CD4-positive, alpha-beta T cell treated with Interleukin-12 subunit alpha and Interleukin-12 subunit beta, for 1 hour (primary cell): ENCODE measurements at places on chromosomes 6 and 20.
A peak's percentile ranks its signal among the peaks of the same experiment; 100 is the strongest.

DNA sequence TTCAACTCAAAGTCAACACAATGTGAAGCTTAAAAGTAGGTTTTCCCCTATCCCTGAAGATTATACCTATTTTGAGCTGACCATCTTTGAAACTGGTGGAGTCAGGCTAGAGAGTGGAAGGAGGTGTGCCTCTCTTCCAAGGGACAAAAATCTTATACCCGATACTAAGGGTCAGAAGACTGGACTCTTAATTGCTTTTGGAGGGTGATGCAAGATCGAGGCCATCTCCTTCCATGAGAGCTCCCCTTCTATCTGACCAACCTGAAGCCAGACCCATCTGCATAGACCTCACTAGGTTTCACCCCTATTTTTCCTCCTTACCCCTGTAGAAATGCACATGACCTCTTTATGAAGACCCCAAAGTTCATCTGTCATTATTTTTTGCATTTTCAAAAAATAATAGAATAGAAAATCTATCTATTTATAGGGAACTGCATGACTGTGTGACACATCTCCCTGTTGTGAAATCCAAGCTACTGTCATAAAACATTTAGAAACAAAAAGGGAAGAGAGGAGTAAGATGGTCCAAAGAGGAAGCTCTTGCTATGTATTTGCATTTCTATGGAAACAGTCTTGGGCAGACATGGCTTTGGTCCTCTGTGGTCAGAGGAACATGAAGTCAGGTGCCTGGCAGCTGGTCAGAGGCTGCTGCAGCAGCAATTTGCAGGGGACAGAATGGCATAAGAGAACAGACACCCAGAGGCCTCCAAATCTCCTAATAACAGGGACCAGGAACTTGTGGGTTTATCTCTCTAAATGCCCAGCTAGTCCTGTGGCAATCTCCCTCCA is 349.2 kb downstream of the MAFB start:
- DNase-seq = peak; percentile 11

DNA sequence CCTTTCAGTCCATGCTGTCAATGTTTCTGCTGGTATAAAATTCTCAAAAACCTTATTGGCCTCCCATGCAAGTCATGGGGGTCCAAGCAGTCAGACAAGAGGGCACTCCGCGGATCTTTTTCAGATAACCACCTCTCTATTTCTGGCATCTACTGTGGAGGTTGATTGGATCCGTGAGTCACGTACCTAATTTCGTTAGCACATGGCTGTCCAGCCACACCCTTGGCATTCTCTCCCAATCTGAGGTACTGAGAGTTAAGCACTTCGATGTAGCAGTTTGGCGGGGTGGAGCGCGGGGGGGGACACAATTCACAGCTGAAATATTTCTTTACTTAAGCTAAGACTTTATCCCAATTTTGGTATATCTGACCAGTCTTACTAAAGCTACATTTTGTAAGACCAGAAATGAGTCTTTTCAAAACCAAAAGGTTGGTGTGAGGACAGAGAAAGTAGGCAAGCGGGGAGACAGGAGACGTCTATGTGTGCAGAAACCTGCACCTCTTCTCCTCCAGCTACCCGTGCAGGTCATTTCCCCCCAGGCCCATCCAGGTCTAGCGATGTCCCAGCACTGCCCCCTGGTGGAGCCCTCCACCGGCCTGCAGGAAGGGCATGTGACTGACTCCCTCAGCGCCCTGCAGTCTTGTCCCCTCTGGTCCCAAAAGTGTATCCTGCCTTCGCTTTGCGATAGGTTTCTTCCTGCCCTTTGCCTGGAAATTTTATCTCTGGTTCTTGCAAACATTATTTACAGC is 113.1 kb downstream of the ADAT2 start:
- peak; percentile 49 for DNase-seq

- DNase-seq = no peak
Observed at GRCh38 chr6:134058622-134059366, 6.4 kb upstream of the SLC2A12 start.

DNA sequence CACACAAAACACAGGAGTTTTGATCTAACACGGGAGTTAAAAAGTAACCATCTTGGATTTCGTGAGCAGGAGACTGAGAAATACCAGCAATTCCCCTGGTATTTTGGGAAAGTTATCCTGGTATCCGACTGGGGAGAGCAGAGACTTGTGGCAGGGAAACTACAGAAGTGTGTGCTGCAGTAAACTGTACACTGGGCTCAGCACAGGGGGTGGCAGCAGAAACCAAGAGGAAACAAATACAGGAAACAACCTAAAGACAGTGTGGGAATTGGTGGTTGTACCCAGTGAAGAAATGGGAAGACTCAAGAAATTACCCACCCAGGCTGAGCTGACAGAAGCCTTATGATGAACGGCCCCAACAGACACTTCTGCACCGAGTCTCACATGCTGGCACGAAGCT is 109.8 kb downstream of the CHD6 start:
- no peak for DNase-seq

- peak; percentile 10 for DNase-seq
Observed at GRCh38 chr6:132300323-132300949, 100.8 kb downstream of the MOXD1 start.

GRCh38 chr6:157551041-157551832 is 170.2 kb downstream of the ZDHHC14 start:
- DNase-seq = no peak

- no peak for DNase-seq
Observed at GRCh38 chr6:142240179-142240578, 61.6 kb upstream of the ADGRG6 start.

- DNase-seq = no peak
Observed at GRCh38 chr6:111439171-111439570, 43.8 kb downstream of the REV3L start.

- no peak for DNase-seq
Observed at GRCh38 chr20:22569353-22569752, 15.0 kb downstream of the FOXA2 start.

GRCh38 chr20:47784599-47785310 is 526 bp downstream of the SULF2 start:
- no peak for DNase-seq

DNA sequence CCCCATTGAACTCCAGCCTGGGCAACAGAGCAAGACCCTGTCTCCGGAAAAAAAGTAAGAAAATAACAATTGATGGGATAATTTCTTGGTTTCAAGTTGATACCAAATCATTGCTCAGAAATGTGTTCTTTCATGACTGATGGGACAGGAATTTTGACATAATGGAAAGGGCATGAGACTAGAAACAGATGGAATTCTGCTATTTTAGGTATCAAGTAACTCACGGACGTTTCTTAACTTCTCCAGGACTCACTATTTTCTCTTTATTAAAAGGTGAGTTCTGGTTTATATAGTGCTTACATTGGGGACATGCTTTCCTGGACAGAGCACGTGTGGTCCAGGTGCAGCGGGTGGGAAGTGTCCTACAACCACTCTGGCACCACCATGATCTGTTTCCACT is 6.0 kb upstream of the DSP start:
- no peak for DNase-seq

DNA sequence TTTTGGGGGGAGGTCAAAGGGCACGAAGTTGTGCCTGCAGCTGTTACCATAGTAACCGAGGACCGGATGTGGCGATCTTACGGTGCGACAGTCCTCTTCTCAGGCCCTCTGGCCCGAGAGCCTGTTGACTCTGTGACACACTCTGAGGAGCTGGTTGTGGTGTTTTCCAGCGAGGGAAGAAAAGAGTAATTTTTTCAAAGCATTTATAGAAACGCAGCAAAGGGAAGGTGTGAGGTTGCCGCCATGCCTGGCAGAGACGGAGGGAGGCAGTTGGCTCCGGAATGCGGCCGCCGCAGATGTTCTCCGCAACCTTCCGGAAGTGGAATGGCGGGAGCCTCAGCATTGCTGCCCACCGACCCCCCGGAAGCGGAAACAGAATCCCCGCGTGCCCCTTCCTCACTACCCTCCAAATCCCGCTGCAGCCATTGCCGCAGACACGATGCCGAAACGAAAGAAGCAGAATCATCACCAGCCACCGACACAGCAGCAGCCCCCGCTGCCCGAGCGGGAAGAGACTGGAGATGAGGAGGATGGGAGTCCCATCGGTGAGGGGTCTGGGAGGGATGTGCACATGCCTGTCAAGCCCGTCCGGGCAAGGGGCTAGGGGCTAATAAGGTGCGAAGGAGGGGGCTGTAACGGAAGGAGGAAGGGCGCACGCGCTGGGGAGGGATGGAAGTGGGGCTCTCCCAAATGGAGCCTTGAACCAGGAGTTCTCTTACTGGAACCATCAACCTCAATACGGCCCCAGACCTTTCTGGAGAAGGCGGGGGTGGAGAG is at the start of gene PRR3:
TSS of gene PRR3 (plus strand) at position 390 of the 777 bp plus-strand sequence. CDS start at position 440, 50 bp downstream.
- DNase-seq = peak; percentile 93

- DNase-seq = no peak
Observed at GRCh38 chr20:14643556-14643955, 306.1 kb upstream of the FLRT3 start.

DNA sequence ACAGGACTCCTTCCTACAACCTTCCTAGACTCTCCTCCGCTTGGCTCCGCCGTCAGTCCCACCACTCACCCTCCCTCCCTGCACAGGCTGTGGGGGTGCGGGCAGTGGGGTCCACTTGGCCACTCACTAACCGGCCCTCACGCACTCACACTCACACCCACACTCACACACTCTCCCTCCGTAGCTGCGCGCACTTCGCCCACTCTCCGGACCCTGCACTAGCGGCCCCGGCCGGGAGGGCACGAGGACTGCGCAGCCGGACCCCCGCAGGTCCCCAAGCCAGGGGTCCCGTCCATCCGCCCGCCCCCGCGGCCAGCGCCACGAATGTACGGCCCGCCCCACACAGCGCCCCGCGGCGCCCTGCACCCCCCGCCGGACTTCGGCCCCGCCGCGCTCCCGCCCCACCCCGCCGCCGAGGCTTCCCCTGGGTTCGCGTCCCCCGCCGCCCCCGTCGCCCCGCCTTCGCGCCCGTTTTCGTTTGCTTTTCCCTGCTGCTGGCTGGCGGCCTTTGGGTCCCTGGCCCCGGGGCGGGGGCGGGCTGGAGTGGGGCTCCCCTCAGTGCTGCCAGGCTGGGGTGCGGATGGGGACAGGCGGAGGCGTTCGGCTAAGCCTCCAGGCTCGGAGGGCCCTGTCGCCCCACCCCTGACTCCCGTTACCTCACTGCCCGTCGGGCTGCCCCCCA is 23.0 kb upstream of the SLC22A7 start:
- peak; percentile 20 for DNase-seq

- DNase-seq = no peak
Observed at GRCh38 chr6:410555-411395, 19.2 kb downstream of the IRF4 start.

- no peak for DNase-seq
Observed at GRCh38 chr20:22556565-22557056, 27.8 kb downstream of the FOXA2 start.

GRCh38 chr20:13443690-13444089 is 195.0 kb downstream of the TASP1 start:
- DNase-seq = no peak

DNA sequence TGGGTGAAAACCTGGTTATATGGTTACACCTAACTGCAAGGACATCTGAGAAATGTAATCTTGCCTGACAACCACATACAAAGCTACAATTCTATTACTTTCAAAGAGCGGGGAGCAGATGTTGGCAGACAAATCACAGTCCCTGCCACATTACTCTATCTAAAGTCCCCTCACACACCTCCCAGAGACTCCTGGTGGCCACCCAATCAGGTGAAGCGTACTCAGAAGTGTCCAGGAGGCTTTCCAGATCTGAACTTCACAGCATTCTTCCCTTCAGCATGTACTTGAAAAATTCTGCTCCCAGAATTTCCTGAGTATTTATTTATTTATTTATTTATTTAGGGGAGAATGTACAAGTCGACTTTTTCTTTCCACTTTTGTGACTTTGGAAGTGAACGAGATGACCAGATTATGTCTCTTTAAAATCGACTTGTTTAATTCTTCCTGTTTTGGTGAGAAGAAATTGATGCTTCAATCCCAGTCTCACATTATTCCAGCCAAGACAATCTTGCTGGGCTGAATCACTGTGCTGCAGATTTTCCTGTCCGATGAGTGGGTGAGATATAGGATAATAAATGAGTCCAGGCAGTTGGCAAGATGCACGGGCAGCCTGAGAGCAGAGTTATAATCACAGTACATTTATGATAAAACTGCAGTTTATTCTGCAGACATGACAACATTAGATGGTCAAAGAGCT is 46.9 kb upstream of the POPDC3 start:
- no peak for DNase-seq

DNA sequence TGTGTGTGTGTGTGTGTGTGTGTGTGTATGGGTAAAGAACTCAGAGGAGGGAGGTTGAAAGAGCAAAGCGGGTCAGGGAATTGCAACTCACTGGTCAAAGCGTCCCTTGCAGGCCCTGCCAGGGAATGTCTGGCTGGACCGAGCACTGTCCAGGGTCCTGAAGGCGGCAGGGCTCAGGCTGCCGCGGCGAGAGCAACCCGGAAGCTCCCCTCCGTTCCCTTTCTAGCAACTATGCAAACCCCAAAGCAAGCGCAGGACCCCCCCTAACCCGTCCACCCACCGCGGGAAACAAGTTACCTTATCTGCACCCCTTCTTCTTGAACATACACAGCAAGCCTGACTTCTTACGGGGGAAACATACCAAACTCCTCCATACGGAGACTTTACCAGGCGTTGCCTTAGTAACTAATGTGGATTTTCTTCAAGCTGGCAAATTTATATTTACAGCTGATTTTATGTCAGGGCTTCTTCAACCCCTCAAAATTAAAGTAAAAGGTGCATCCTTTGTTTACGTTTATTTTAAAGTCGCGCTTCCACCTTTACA is 538 bp upstream of the GRM1 start:
- peak; percentile 5 for DNase-seq

- no peak for DNase-seq
Observed at GRCh38 chr6:37279366-37280134, 21.6 kb upstream of the TMEM217 start.
